Nephron progenitor cell (in vitro differentiated cells): ENCODE measurements at places on chromosomes 16 and 17.

DNA sequence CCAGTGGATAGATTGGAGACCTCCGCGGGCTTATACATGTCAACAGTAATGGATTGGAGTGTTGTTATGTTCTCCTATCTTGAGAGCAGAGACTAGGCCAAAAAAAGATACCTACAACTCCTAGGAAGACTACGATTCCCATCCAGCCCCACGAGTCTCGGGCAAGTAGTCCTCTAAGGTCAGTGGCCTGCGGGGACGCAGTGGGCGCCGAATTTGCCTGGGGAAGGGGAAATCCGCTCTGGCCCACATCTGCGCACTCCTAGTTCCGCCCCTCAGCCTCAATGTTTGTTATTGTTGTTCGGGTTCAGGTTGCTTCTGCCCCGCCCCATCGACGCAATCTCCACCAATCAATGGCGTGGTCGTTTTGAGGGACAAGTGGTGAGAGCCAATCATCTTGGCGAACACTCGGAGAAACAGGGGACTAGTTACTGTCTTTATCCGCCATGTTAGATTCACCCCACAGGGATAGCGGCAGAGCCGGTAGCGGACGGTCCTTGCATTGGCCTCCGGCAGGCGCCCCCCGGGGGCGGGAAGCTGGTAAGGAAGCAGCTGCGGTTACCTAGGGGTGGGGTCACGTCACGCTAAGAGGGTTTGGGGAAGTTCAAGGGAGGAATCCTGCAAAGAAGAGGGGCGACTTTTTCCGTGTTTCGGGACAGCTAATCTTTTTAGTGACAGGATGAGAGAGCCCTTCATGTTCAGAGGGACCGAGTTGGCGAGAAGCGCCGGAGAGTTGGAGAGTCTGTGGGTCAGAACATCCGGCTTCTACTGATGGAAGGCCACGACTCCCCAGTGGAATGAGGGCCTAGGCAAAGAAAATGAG is at the start of gene NBR1:
TSS of gene NBR1 (plus strand) at position 449 of the 820 bp plus-strand sequence. CDS start 4,586 bp downstream, outside the sequence.
- peak; percentile 92 for DNase-seq

GRCh38 chr16:56985288-56985961 is 3.9 kb upstream of the NLRC5 start:
- no peak for DNase-seq

DNA sequence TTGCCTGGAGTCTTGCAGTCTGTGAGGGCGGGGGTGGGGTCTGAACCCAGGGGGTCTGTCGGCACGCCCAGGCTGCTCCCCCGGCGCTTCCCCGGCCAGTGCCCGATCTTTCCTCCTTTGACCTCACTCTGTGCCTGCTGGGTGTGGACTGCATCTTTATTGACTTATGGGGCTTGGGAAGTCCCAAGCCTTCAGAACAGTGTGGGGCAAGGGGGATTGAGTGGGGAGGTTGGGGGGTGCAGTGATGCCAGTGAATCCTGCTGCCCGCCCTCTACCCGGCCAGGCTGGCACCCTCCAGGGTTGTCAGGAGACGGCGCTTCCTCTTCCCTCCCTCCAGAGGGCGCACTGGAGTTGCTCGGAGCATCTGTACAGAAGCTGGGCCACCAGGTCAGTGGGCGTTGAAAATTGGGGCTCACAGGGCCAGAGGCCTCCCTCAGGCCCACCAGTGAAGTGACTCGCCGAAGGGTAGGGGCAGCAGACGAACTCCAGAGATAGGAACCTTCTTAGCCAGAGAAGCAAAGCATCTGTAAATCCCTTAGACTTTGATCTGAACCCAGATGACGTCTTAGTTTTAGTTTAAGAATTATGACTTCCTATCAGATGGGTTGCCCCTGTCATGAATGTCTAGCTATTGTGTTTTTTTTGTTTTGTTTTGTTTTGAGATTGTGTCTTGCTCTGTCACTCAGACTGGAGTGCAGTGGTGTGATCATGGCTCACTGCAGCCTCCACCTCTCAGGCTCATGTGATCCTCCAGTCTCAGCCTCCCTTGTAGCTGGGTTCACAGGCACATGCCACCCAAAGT is 184.8 kb upstream of the CIBAR2 start:
- peak; percentile 61 for DNase-seq

- DNase-seq, result no peak
These were observed 3.6 kb downstream of the CD19 start for GRCh38 chr16:28935346-28935745.

DNA sequence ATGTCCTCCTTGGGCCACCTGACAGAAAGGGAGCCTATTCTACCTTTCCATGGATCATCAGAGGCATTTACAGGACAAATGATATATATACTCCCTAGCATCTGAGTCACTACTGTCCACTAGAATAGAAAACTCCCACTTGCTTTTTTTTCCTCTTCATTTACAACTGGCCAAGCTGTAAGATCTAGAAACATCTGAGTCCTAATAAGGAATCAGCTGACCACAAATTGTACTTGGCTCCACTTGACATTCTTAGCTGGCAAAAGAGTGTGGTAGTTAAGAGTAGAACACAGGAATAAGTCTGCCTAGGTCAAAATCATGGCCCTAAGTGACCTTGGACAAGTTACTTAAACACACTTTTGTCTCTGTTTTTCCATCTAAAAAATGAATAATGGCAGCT is 5.2 kb downstream of the RUSF1 start:
- DNase-seq, result no peak

- DNase-seq, result no peak
These were observed 28.4 kb downstream of the KDM8 start for GRCh38 chr16:27231692-27232060.

DNA sequence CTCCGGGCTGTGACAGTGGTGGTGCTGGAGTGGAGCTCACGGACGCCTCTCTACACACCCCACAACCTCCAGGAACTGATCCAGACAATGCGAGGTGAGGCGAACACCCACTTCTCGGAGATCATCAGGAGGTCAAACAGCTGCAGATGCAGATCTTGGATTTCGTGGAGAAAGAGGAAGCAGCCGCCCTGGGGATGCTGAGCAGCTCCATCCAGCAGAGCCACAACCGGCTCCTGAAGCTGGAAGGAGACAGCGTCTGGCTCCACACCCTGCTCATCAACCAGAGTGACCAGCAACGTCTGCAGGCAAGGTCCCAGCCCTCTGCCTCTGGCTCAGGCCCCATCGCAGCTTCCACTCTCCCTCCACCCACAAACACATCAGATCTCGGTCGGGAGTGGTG is 13.2 kb upstream of the SLC16A5 start:
- DNase-seq, result no peak
